AG20443 (cell line): ENCODE measurements at places on chromosomes 2 and 18.

DNA sequence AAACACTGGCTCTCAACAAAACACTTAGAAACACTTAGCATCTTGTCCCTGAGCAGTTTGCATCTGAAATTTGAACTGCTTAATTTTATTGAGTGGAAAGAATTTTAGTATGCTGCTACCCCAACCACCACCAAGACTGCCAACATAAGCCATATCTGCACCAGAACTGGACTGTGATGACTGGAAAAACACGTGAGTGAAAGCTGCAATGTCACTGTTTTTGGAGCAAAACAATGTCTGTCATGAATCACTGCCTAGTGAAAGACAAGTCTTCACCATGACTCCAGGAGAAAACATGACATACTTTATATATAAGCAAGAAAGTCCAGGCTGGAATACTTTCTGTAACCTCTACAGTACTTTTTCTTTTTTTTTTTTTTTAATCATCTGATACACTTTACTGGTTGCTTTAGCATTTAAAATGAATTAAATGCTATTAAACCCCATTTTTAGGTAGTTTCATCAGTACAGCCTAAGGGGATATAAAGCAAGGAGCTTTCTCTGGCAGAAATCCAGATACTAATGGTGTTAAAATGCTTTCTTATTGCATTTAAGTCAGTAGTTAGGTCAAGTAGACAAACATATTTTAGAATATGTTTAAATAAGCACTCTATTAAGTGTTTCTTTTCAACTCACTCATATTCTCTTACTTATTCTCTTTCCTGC lies 2129.4 kb upstream of the PIK3C3 start:
- no peak for DNase-seq

DNA sequence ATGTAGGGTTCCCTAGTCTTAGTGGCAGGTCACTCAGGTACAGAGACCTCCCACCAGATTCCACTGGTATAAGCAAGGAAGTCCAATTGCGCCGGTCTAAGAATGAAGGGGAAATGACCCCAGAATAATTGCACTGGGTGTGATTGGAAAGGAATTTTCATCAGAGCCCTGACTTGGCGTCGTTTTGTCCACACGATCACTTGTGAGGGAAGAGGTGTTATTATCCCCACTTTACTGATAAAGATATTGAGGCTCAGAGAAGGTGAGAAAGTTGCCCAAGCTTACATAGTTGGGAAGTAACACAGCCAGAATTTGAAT lies 61.5 kb downstream of the CIB4 start:
- DNase-seq = no peak

DNA sequence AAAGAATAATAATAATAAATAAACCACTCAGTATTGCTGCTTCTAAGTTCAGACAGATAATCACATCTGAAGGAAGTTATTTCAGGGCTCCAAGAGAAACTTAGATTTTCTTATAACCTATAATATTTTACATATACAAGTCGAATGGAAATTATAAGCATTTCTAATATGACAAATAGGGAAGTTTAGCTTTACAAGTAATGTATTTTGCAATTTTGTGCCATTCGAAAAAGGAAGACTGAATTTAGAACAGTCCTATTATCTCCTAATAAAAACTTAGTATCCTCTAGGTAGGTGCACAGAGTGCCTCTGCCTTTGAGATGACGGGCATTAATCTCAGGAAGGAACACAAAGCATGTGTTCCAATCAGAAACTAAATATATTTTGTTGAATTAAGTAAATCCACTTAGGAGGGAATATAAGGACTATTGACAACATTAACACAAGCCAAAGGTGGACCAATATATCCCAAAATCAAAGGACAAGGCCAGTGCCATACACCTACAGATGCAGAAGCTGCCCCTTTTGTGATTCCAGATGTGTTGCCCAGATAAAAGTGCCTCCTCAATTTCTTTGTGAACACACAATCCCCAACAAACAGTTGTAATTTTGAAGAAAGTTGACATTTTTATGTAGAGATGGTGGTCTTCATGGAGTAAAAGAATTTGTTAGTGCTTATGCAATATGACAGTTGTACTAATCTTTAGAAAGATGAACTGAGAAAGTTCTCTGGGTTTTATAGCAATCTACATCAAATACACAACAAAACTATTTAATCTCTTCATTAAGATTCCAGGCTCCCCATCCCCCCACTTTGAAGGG lies 36.6 kb downstream of the PTCD3 start:
- DNase-seq = no peak

GRCh38 chr2:173571021-173571821 lies 216.5 kb downstream of the CDCA7 start:
- DNase-seq = peak; percentile 28

- no peak for DNase-seq
Observed at GRCh38 chr2:108139521-108139920, 100.2 kb upstream of the SULT1C3 start.

DNA sequence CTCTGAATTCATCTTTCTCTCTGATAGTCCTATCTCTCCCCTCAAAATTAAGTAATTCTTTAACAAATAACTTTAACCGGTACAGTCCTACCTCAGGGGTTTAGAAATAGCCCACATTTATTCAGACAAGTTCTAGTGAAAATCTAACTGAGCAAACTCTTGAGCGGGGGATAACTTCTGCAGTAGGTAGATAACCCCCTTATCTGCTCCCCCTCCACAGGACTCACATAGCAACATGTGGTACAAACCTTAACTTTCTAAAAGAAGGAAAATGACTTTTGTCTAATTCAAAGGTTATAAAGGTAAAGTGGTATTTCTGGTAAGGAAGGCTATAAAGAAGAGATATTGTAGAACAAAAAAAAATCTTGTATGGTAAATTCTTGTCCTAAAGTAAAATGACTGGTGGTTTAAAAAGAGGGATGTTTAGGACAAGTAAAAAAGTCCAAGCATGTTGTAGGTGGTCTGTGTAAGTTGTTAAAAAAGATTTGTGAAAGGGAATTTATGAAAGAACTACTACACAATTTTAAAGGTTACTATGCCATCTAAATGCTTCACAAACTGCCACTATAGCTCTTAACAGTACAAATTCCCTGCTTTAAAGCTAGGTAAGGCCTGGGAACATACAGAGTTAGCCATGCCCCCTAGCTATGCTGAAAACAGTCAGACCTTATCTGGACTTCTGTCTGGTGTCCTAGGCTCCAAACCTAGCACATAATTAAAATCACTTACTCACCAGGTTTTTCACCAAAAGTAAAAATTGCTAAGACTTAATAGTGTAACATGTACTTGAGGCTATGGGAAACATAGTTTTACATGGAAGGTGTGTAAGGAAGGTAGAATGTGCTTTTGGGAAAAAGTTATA lies 8.1 kb upstream of the RPIA start:
- no peak for DNase-seq

- DNase-seq = no peak
Observed at GRCh38 chr18:59386909-59387686, 28.0 kb upstream of the LMAN1 start.

GRCh38 chr2:227404585-227405271 lies 17.0 kb upstream of the SCYGR1 start:
- no peak for DNase-seq

DNA sequence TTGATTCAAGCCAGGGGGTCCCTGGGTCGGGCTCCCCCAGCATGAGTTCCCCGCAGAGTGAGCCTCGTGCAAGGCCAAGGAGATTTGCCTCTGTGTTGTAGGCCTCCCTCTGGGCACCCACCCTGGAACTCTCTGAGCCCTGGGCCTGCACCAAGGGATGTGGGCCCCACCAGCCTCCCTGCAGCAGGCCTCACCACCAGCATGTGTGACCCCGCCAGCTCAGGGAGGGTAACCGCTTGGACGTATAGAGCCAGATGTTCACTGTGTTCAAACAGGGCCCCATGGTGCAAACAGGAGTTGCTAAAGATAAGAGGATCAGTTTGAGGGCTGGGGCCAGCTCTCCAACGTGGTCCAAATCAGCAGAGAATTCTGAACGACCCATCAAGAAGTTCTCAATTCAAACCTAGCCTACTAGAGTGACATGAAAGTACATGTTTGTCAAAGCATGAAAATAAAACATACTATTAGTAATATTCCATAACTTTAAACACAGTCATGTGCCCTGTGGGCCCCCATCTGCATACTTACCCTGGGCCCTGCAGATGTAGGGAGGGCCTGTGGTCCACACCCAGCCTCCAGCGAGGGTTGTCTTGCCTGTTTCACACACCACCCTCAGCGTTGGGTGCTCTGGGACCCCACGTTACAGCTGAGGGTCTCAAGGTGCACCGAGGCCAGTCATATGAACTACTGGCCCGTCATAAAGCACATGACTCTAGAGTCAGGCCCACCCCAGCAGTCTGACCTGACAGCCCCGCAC lies 5.5 kb upstream of the TUBB6 start:
- no peak for DNase-seq

- no peak for DNase-seq
Observed at GRCh38 chr2:230267059-230267458, 41.5 kb downstream of the SP140 start.

DNA sequence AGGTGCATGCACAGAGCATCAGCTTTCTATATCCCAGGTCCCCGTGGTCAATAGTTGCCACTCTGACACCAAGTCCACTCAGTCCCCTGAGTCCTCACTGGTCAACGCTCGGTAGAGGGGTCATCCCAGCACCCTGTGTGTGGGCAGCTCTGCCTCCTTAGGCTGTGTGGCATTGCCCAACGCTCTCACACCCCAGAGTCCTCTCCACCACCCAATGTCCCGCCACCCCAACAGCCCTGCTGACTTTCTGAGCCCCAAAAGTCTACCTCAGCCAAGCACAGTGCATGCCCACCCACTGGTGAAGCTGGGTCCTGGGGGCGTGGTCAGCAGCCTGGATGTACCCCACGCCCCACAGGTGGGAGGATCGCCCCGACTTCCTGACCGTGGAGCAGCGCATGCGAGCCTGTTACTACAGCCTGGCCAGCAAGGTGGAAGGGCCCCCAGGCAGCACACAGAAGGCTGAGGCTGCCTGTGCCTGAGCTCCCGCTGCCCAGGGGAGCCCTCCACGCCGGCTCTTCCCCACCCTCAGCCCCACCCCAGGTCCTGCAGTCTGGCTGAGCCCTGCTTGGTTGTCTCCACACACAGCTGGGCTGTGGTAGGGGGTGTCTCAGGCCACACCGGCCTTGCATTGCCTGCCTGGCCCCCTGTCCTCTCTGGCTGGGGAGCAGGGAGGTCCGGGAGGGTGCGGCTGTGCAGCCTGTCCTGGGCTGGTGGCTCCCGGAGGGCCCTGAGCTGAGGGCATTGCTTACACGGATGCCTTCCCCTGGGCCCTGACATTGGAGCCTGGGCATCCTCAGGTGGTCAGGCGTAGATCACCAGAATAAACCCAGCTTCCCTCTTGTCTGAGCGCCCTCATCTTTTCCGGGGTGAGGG lies 25.9 kb downstream of the ZAP70 start:
- DNase-seq = no peak

DNA sequence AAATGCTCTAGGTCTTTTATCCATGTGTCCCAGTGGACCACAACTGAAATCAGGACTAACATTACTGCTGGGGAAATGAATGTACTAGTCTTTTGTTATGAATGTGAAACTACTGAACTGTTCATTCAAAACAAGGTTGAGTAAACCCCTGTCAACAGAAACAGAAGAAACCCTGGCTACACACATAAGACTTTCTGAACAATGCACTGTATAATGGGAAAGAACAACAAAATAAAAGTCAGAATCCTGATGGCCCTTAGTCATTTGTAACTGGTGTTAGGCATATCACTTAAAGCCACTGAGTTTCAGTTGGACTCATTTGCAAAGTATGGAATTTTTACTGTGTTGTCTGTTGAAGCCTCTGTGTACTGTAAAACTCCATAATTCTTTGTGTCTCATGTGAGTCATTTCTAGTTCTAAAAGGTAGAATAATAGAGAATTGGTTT lies 77.0 kb upstream of the UBXN4 start:
- no peak for DNase-seq

GRCh38 chr2:134681201-134681600 lies 37.6 kb downstream of the TMEM163 start:
- no peak for DNase-seq

- DNase-seq = no peak
Observed at GRCh38 chr2:80135001-80135400, 169.6 kb downstream of the LRRTM1 start.

DNA sequence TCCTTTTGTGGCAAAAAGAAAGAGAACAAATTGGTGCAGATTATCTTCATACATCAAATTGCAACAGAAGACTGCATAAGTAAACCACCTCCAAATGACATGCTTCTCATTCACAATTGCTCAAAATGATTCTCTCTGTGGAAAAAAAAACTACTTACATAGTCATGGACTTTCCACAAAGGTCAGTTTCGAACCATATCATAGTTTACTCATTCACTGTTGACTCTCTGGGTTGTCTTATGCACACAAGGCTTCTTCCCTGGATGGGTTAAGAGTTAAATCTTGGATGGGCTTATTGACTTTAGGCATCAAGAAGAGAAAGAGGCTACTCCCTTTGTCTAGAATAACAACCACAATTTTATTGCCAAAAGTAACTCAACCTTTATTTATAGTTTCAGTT lies 91.3 kb upstream of the RAB27B start:
- no peak for DNase-seq

- DNase-seq = no peak
Observed at GRCh38 chr2:103448495-103448894, 686.7 kb downstream of the TMEM182 start.

DNA sequence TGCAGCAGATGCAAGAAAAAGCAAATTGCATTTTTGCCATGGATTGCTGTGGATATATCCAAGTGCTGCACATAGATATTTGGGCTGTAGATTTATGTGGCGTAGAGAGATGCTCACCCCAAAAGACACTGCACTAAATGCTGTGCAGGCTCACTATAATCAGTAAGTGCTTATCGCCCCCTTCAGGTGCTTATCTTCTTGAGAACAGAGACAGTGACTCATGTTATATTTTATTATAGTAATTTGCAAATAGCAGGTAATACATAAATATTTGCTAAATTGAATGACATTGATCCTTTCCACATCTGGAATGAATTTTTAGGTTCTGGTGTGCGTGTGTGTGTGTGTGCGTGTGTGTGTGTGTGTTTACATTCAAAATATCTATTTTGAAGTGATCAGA lies 36.8 kb upstream of the PLEKHM3 start:
- DNase-seq = no peak

- no peak for DNase-seq
Observed at GRCh38 chr2:213551526-213551925, 267.3 kb downstream of the SPAG16 start.

DNA sequence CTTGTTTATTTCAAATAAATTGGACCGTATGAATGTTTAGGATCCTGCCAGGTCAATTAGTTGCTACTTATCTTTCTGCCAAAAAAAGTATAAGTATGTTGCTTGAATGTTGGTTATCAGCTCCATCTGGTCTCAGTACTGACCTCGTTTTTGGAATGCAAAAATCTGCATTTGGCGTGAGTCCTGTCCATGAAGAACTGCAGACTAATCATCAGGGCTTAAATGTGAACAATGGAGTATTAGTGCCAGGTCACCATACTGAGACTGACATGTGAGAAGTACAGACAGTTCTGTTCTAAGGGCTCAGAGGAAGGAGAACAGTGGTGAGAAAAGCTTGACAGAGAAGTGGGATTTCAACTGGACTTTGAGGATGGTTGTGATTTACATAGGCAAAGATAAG lies 393.1 kb upstream of the SLC14A2 start:
- no peak for DNase-seq

DNA sequence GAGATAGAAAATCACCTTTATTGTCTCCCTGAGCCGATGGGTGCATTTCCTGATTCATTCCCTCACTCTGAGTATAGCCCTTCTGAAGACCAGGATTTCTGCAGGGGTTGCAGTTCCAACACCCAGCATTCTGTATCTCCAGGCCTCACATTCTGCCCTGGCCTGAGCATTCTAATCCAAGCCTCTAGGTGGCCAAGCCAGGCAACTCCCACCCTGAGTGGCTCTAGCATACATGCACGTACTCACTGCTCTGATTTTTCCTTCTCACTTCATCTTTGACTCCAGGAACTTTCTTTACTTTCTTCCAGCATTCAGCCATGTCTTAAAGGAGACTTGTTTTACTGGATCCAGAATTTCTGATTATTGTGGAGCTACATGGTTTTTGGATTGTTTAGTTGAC lies 100.7 kb upstream of the STK39 start:
- peak; percentile 32 for DNase-seq
